ENCODE measurements at places on chromosomes 5 and 9. TPM values are rescaled to one million over a fixed set of nuclear protein-coding genes. Genes with fewer than 3 reads are reported as not detected.

The FAM153A gene
- not detected for total RNA-seq

The GPR21 gene
- total RNA-seq: not detected

GRCh38 chr5:168186289-168187074, 105.0 kb upstream of the WWC1 start:
- no peak for DNase-seq

GRCh38 chr5:195401-196160, 4.3 kb downstream of the LRRC14B start:
- DNase-seq: no peak
